ENCODE measurements at places on chromosomes 2 and 18.

DNA sequence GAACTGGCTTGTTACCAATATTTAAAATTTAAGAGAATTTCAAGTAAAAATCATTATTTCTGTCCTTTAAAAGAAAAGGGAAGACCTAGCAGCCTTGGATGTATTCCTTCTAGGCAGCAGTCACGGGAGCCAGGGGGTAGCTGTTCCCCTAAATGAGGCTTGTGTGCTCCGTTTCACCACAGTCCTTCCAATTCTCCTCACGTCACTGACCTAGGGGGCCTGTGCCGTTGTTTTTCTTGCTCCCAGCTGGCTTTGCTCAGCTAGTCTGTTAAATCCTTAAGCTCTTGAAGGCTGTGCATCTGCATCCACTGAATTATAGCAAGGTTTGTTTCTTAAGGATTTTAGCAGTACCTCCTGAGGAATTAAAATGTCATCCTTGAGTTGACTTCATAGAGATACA, 9.9 kb downstream of the KLHL23 start:
- no peak for DNase-seq

GRCh38 chr2:224973112-224974016, 68.9 kb downstream of the DOCK10 start:
- no peak for DNase-seq

GRCh38 chr2:43444989-43445645, 150.7 kb downstream of the THADA start:
- DNase-seq: no peak

GRCh38 chr2:151381266-151381665, 23.9 kb downstream of the TNFAIP6 start:
- no peak for DNase-seq

- DNase-seq: no peak
These were observed 32.6 kb upstream of the E2F6 start for GRCh38 chr2:11498543-11499034.

All from stimulated activated CD8-positive, alpha-beta memory T cell treated with anti-CD3 and anti-CD28 coated beads, Interleukin-15, amount 100 ng/mL, for 4 hours (primary cell).